ENCODE measurements at places on chromosomes 2 and 18. TPM values are rescaled to one million over a fixed set of nuclear protein-coding genes. Genes with fewer than 3 reads are reported as not detected.

The LYPD6 gene
- 14.3 TPM for total RNA-seq

The CRYBA2 gene
- not detected for total RNA-seq

DNA sequence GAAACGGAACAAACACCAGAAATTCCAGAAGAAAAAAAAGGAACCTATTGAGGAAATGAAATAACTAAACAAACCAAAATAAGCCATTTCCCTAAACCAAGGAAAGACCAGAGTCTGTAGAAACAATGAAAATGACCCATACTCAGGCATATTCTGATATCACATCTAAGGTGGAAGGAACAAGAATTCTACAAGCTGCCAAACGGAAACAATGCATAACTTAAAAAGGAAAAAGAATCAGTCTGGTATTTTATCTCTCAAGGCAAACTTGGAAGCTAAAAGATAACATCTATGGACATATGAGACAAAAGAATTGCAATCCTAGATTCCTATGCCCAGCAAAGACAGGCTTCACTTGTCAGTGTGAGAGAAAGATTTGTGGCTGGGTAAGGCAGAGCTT lies 326.2 kb downstream of the PDE11A start:
- no peak for DNase-seq

- DNase-seq: no peak
Observed at GRCh38 chr2:146879882-146880281, 964.9 kb upstream of the ACVR2A start.

DNA sequence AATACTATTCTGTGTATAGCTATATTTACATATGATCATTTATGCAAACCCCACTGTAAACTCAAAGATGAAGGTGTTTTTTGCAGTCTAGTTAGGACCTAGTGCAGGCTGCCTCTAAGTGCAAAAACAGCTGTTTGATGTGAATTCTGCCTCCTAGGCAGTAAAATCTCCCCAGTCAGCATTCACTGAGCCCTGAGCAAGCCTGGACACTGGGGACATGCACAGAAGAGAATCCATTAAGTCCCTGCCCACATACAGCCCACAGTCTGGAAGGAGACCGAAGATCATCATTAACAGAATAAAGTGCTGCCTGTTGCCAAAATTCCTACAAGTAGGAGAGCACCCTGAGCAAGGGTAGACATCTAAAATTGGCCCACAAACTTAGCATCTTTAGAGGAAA lies 14.4 kb upstream of the BIN1 start:
- DNase-seq: no peak

GRCh38 chr18:42392416-42392815 lies 437.4 kb downstream of the PIK3C3 start:
- DNase-seq: no peak

- peak; percentile 95 for DNase-seq
Observed at GRCh38 chr2:18560031-18560796, at the start of gene RDH14. TSS of gene RDH14 (minus strand) at chr2:18560653. CDS start at chr2:18560572, 81 bp downstream.

DNA sequence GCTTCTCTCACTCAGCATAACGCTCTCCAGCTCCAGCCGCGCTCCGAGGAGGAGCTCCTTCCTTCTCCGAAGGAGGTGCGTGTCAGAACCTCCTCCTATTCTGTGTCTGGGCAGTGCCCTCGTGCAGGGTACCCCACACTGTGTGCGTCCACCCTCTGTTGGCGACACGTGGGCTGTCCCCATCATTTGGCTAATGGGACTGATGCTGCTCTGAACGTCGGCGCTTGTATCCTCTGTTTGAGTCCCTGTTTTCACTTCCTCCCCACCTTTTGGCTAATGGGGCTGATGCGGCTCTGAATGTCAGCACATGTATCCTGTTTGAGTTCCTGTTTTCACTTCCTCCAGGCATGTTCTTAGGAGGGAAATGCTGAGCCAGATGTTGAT lies 22.2 kb downstream of the KCNG2 start:
- DNase-seq: no peak

GRCh38 chr2:176595986-176596385 lies 326.7 kb downstream of the MTX2 start:
- no peak for DNase-seq

- no peak for DNase-seq
Observed at GRCh38 chr2:197131558-197131855, 179.1 kb downstream of the ANKRD44 start.

- no peak for DNase-seq
Observed at GRCh38 chr2:231519975-231520555, 10.2 kb downstream of the NMUR1 start.

DNA sequence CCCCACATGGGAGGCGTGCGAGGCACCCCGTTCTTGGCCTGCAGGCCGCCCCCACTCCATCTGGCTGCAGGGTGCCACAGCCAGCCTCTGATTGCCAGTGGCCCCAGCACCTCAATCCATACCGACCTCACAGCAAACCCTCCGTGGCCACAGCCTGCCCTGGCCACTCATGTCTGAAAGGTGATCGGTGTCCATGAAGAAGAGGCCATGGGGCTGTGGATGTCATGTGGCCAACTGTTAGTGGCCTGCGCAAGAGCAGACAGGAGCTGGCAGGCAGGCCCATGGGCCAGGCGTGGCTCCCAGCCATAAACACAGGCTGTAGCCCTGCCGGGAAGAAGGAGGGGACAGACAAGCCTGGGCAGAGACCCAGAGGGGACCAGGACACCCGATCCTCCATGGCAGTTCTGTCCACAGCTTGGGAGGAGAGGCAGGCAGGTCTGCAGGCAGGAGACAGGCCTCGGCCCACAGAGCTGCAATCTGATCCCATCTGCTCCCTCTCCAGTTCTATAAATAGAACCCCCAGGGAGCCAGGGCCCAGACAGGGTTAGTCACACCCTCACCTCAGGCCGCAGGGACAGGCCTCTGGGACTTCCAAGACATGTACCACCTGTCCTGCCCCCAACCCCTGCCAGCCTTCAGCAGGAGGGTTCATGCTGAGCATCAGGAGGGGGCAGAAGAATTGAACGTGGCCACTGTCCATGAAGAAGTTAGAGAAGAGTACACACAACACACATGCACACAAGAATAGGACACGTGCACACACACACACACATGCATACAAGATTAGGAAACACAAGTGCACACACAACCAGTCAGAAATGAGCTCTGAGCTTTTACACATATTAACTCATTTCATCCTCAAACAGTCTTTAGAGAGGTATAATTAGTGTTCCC lies 16.9 kb downstream of the STEAP3 start:
- no peak for DNase-seq

GRCh38 chr18:60182223-60182622 lies 190.4 kb downstream of the MC4R start:
- no peak for DNase-seq

Data from occipital lobe (tissue), 3 donors.